ENCODE measurements at places on chromosomes 7 and 10. TPM values are rescaled to one million over a fixed set of nuclear protein-coding genes. Genes with fewer than 3 reads are reported as not detected.

DNA sequence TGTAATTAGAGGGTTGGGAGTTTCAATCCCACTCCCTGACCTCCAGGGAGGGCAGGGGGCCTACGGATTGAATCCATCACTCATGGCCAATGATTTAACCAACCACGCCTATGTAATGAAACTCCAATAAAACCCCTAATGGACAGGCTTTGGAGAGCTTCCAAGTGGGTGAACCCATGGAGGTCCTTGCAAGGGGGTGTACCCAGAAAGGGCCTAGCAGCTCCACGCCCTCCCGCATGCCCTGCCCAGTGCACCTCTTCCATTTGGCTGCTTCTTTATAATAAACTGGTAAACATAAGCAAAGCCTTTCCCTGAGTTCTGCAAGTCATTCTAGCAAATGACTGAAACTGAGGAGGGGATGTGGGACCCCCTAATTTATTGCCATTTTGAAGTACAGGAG lies 280.1 kb downstream of the FRMD4A start:
- H3K27me3 ChIP-seq = no peaks in the 10 kb centered on the region
- no peak overlapping the region for H3K27ac ChIP-seq
- no peaks in the 10 kb centered on the region for H3K36me3 ChIP-seq

GRCh38 chr7:80428161-80429054 lies 83.5 kb downstream of the GNAT3 start:
- H3K4me1 ChIP-seq = no peaks in the 10 kb centered on the region
- no peak overlapping the region for H3K27ac ChIP-seq
- no peaks in the 10 kb centered on the region for H3K36me3 ChIP-seq
- H3K27me3 ChIP-seq = no peaks in the 10 kb centered on the region

DNA sequence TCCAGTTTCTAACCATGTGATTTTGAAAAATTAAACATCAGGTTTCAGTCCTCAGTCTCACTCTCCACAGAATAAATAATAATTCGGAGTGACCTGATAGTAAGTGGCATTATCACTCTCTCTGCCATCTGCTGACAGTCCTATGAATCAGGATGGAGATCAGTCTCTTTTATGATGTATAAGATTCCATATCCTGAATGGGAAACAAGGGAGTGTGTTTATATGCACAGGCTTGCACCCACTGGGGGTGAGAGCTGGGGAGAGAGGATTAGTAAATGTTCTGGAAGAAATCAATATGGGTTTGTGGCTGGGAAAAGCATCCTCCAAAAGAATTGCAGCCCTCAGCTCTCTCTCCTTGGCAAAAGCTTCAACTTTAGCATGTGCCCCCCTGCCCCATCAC lies 45.3 kb downstream of the DGKI start:
- no peak overlapping the region for H3K27ac ChIP-seq
- no peak overlapping the region for H3K4me3 ChIP-seq
- no peak for DNase-seq
- H3K4me1 ChIP-seq = no peaks in the 10 kb centered on the region
- no peaks in the 10 kb centered on the region for H3K27me3 ChIP-seq
- no peaks in the 10 kb centered on the region for H3K36me3 ChIP-seq

- peak overlapping the region; percentile 66 for H3K27ac ChIP-seq
- H3K4me1 ChIP-seq = peaks cover 15% of the 10 kb centered on the region
Observed at GRCh38 chr10:88200312-88201032, 337.0 kb downstream of the PTEN start.

DNA sequence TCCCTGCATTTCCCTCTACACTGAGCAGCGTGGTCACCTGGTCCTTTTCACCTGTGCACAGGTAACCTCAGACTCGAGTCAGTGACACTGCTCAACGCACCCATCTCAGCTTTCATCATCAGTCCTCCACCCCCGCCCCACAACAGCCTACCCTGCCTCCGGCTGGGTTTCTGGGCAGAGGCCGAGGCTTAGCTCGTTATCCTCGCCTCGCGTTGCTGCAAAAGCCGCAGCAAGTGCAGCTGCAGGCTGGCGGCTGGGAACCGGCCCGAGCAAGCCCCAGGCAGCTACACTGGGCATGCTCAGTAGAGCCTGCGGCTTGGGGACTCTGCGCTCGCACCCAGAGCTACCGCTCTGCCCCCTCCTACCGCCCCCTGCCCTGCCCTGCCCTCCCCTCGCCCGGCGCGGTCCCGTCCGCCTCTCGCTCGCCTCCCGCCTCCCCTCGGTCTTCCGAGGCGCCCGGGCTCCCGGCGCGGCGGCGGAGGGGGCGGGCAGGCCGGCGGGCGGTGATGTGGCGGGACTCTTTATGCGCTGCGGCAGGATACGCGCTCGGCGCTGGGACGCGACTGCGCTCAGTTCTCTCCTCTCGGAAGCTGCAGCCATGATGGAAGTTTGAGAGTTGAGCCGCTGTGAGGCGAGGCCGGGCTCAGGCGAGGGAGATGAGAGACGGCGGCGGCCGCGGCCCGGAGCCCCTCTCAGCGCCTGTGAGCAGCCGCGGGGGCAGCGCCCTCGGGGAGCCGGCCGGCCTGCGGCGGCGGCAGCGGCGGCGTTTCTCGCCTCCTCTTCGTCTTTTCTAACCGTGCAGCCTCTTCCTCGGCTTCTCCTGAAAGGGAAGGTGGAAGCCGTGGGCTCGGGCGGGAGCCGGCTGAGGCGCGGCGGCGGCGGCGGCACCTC lies at the start of the genes KLLN and PTEN:
Gene KLLN, minus strand, starts transcription at position 481 of the 891 bp plus-strand sequence. CDS start 1,046 bp downstream, outside the sequence.
Gene PTEN, plus strand, starts transcription at position 573 of the 891 bp plus-strand sequence. CDS start 845 bp downstream, outside the sequence.
- peak; percentile 96 for DNase-seq
- peaks cover 19% of the 10 kb centered on the region for H3K4me1 ChIP-seq
- H3K27ac ChIP-seq = peak within 1 kb of the TSS; percentile 98
- no peaks in the 10 kb centered on the region for H3K36me3 ChIP-seq
- no peaks in the 10 kb centered on the region for H3K27me3 ChIP-seq

DNA sequence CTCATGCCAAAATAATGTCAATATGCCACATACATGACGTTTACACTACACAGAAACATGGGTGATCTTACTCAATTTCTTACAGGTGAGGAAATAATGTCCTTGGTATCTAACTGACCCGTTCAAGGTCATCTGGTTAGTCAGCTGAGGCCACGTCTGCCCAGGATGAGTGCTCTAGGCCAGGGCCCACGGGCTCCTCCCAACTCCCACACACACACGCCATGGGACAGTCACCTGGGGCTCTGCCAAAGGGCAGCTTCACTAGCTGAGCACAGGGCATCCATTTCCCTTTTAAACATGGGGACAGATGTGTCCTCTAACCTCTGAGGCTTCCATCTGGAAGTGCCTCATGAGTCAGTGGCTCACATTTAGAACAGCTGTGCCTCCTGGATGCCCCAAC lies 123.9 kb downstream of the TNS3 start:
- no peak overlapping the region for H3K27ac ChIP-seq
- H3K27me3 ChIP-seq = no peaks in the 10 kb centered on the region
- no peak for DNase-seq
- no peak overlapping the region for H3K4me3 ChIP-seq
- H3K36me3 ChIP-seq = no peaks in the 10 kb centered on the region

GRCh38 chr10:93852476-93853095 lies 41.2 kb upstream of the SLC35G1 start:
- no peak overlapping the region for H3K27ac ChIP-seq
- no peaks in the 10 kb centered on the region for H3K36me3 ChIP-seq
- no peak overlapping the region for H3K4me3 ChIP-seq

DNA sequence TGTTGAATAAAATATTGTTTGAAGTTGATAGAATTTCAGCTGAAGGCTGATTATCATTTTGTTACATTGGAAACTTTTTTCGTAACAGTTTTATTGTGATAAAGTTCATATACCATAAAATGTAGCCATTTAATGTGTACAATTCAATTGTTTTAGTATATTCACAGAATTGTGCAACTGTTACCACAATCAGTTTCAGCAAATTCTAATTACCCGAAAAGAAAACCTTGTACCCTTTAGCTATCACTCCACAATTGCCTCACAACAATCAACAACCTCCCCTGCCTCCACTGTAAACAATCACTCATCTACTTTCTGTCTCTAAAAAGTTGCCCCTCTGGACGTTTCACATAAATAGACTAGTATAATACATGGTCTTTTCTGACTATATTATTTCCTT lies 179.7 kb upstream of the BET1 start:
- no peaks in the 10 kb centered on the region for H3K36me3 ChIP-seq
- no peaks in the 10 kb centered on the region for H3K27me3 ChIP-seq
- DNase-seq = no peak
- no peak overlapping the region for H3K4me3 ChIP-seq
- no peaks in the 10 kb centered on the region for H3K4me1 ChIP-seq
- no peak overlapping the region for H3K27ac ChIP-seq

DNA sequence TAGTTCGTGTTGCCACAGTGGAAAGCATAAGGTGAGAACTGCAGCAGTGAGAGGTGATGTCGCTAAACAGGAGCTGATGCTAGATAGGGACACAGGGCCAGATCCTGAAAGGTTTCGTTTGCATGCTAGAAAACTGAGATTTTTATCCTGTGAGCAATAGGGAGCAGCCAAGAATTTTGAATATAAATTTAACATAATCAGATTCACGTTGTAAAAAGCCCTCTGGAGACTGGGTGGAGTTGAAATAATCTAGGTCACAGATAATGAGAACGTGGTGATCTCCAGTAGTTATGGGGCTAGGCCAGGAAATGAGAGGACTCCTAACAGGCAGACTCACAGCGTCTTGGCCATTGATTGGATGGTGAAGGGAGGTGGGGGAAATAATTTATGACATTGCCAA lies 92.1 kb upstream of the IMMP2L start:
- no peaks in the 10 kb centered on the region for H3K4me1 ChIP-seq
- H3K4me3 ChIP-seq = no peak overlapping the region
- DNase-seq = no peak
- H3K27ac ChIP-seq = no peak overlapping the region

GRCh38 chr10:57785068-57785467 lies 482.6 kb downstream of the IPMK start:
- no peak for DNase-seq
- H3K27me3 ChIP-seq = no peaks in the 10 kb centered on the region
- peaks cover 8% of the 10 kb centered on the region for H3K4me1 ChIP-seq
- H3K36me3 ChIP-seq = no peaks in the 10 kb centered on the region
- no peak overlapping the region for H3K4me3 ChIP-seq

GRCh38 chr10:86681047-86681446 lies 12.7 kb downstream of the LDB3 start:
- no peak for DNase-seq
- H3K27ac ChIP-seq = no peak overlapping the region
- no peaks in the 10 kb centered on the region for H3K36me3 ChIP-seq
- no peak overlapping the region for H3K4me3 ChIP-seq

GRCh38 chr10:3568983-3569382 lies 216.0 kb downstream of the KLF6 start:
- no peaks in the 10 kb centered on the region for H3K36me3 ChIP-seq
- H3K27me3 ChIP-seq = no peaks in the 10 kb centered on the region
- no peak overlapping the region for H3K4me3 ChIP-seq
- no peak overlapping the region for H3K27ac ChIP-seq
- DNase-seq = no peak

- H3K4me1 ChIP-seq = peaks cover 41% of the 10 kb centered on the region
- DNase-seq = no peak
- no peaks in the 10 kb centered on the region for H3K27me3 ChIP-seq
- no peak overlapping the region for H3K27ac ChIP-seq
Observed at GRCh38 chr10:125061557-125062226, 98.7 kb downstream of the CTBP2 start.

GRCh38 chr10:70967591-70968587 lies 79.5 kb upstream of the PCBD1 start:
- H3K4me3 ChIP-seq = no peak overlapping the region
- H3K36me3 ChIP-seq = peaks cover 12% of the 10 kb centered on the region
- DNase-seq = peak; percentile 68
- H3K27ac ChIP-seq = no peak overlapping the region

DNA sequence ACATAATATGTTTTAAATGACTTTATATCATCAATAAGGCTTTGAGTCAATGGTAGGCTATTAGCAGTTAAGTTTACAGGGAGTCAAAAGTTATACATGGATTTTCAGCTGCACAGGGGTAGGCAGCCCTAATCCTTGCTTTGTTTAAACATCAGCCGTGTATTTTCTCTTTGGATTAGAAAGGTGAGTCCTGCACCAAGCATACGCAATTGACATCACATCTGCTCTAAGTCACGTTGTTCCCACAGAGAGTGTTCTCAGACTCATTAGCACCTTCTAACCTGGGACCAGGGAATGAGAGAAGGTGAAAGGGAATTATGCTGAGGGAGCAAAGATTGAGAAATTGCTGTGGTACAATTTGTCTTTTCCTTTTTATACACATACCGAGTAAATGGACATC lies 148.6 kb upstream of the ZNF804B start:
- H3K36me3 ChIP-seq = no peaks in the 10 kb centered on the region
- H3K27me3 ChIP-seq = no peaks in the 10 kb centered on the region
- no peak overlapping the region for H3K4me3 ChIP-seq
- DNase-seq = no peak
- no peaks in the 10 kb centered on the region for H3K4me1 ChIP-seq

DNA sequence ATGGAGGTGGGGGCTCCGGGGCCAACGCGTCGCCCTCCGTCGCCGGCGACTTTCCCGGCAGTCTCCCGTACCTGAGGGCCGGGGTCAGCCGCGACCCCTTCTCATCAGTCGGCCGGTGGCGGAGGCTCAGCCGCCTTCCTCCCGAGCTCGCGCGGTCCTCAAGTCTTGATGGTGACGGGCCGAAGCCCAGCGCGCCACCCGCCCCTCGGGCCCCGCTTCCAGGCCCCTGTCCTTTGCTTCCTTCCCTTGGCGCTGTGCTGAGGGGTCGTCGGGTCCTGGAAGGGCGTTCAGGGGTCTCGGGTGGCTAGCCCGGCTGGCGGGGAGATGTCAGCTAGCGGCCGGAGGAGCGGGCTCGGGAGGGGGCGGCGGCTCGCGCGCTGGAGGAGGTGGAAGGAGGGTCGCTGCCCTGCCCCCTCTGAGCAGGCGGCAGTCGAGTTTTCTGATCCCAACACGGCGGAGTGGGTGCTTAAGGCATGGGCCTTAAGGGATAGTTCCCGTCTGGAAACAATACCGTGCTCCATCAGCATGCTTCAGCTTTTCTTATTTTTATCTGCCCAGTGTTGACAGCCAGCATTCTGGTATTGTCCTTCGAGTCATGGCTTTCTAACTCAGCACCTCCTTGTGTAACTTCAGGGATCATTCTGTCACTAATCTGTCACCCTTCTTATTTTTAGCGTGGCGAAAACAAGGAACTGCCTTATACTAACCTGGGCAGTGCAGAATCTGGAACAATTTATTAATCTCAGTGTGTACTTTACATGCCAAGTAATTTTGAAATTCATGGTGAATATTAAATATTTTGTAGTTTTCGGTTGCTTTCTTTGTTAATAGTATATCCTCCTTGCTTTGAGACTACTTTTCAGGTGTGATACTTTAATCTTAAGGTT lies 748 bp downstream of the PHTF2 start:
- peak; percentile 77 for DNase-seq
- H3K36me3 ChIP-seq = no peaks in the 10 kb centered on the region
- H3K27me3 ChIP-seq = no peaks in the 10 kb centered on the region
- peak overlapping the region; percentile 70 for H3K27ac ChIP-seq

GIMAP5 gene
- not detected for total RNA-seq

SEMA3E gene
- 2.0 TPM for total RNA-seq

MYH16 gene
- not detected for total RNA-seq

RNF148 gene
- total RNA-seq = 0.40 TPM

HTRA1 gene
- 12.2 TPM for total RNA-seq

MBL2 gene
- total RNA-seq = not detected
